ENCODE measurements at places on chromosomes 6 and 20.

- DNase-seq, result no peak
Observed at GRCh38 chr20:2509468-2509781, 710 bp upstream of the ZNF343 start.

- no peak for DNase-seq
Observed at GRCh38 chr20:34571753-34572152, 13.2 kb downstream of the MAP1LC3A start.

- DNase-seq, result no peak
Observed at GRCh38 chr6:134746140-134746539, 203.8 kb downstream of the ALDH8A1 start.

DNA sequence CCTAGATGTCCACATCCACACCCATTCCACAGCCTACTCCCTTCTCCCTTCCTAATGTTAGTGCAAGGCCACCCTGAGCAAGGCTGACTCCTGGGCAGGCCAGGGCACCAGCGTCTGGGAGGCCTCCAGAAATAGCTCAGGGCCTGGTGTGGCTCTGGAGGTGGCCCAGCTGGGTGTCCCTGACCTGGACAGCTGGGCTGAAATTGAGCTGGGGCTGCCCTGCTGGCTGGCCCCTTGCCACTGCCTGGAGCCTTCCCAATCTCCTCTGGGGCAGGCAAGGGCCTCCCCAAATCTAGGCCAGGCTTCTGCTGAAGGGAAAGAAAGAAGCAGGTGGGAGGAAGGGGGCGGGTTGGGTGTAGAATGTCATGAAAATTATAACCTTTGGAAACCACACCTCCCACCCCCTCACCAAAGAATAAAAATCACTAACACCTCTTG is 2.1 kb downstream of the FAM110A start:
- no peak for DNase-seq

DNA sequence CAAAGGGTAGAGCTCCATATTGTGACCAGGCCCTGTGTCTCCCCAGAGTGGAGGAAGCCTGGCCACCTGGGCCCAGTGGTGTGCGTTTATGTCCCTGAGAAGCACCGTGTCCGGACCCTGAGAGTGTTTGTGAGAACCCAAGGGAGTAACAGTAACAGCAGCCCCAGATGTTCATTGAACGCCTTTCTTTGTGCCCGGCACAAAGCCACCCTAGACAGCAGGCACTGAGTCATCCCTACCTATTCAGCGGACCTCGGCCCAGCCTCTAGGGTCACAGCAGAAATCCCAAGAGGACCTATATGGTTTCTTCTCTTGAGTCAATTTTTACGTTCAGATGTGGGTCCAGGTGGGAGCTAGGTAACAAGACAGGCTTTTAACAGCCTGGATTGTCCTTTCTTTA is 24.5 kb downstream of the BCAS4 start:
- DNase-seq, result no peak

GRCh38 chr6:41723530-41724227 is 11.7 kb downstream of the TFEB start:
- no peak for DNase-seq

DNA sequence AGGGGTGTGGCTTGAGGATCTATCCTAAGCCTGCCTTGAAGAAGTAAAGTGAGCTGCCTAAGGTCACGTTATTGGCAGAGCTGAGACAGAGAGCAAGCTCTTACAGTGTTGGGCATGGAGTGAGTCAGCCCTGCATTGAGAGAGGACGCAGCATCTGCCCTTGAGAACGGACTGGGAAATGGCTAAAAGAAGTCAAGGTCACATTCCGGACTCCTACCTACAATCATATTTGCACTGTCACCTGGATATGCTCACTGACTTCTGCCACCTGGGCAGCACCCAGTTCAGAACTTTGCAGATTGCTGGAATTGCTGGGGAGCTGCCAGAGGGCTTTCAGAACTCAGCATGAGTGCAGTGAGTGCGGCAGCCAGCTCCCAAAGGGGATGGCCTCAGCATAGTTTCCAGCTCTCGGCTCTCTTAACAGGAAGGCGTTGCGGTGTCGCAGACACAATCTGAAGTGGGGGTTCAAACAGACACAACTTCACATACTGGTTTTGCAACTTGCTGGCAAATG is 199.3 kb upstream of the SGK1 start:
- no peak for DNase-seq

DNA sequence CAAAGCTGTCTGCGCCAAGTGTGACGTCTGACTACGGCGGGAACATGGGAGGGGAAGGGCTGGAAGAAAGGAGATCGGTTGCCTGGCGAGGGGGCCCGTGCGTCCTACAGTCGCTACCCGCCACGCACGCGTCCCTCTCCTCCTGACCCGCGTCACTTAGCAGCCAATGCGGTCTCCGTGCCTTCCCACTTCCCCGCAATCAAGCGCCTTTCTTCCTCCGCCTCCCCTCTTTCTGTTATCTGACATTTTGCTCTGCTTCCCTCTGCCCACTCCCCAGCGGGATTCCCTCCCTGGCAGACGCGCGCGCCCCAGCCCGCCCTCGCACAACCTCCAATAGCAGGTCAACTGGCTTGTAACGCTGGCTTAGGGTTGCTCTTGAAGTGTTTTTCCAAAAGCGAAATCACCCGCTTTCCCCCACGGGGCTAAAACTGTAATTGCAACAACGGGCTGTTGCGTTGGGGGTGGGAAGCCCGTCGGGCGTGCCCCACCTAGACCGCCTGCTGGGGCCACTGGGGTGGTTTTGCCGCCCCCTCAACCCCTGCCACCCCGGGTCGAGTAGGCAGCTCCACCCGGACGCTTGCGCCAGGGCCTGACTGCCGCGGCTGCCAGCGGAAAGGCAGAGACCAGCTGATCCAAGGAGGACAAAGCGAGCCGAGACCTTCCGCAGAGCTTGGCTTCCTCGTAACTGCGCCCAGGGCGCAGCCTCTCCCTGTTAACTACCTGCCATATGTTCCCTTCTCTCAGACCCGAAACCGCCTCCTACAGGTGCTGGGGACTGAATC is 6.2 kb upstream of the SOX4 start:
- DNase-seq, result no peak

- DNase-seq, result no peak
Observed at GRCh38 chr6:156599978-156600590, 177.1 kb upstream of the ARID1B start.

DNA sequence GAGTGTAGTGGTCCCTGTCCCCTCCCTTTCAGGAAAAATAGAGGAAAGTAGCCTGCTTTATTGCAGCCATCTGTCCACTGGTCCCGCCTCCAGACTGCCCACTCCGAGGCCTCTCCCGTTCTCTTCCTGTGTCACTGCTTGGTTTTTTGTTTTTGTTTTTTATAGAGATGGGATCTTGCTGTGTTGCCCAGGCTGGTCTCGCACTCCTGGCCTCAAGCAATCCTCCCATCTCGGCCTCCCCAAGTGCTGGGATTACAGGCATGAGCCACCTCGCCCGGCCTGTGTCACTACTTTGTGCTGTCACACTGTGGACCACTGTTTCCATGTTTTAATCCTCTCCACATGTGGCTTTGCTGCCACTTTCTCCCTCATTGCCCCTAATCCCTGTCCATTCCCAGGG is 71.2 kb downstream of the ZBTB2 start:
- DNase-seq, result no peak

DNA sequence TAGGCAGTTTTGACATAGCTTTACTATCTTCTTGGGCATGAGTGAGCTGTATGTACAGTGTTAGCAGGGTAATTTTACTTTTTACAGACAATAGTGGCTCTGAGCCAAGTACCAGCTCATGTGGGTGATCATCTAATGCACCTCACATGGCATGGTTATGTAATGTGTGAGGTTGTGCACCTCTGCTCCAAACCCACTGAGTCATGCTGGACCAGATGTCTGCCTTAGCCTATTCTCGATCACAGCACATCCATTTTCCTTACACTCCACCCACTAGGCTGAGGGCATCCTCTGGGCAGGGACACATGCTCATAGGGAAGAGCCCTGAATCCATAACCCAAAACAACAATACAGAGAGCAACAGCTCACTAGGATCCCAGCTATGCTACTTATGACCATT is 71.6 kb upstream of the FBXL4 start:
- DNase-seq, result no peak

- DNase-seq, result no peak
Observed at GRCh38 chr20:31919410-31920155, 32.3 kb downstream of the PDRG1 start.

DNA sequence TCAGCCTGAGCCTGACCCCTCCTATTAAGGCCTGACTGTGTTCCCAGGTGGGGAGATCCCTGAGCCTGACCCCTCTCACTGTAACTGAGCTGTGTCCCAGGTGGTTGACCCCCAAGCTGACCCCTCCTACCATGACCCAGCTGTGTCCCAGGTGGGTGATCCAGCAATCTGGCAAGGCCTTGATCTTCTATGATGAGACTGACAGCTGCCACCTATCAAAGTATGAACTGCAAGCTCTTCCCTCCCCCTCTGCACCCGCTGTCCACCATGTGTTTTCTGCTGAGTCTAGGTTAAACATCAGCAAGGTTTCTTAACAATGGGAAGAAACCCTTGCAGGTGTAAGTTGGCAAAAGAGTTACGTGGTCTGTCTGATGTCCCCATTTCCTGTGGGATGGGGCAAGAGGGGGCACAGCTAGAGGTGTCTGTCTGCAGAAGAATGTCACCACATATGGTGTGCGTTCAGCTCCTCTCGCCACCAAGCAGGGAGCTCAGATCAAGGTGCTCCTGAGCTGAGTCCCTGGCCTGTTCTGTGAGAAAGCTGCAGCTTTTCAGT is 5.9 kb downstream of the PXDC1 start:
- DNase-seq, result no peak

GRCh38 chr6:35731736-35732532 is 4.9 kb upstream of the ARMC12 start:
- DNase-seq, result peak; percentile 68

GRCh38 chr6:31775184-31775583 is 1.9 kb downstream of the VWA7 start:
- DNase-seq, result no peak

- DNase-seq, result no peak
Observed at GRCh38 chr6:90209527-90209926, 87.1 kb downstream of the BACH2 start.

DNA sequence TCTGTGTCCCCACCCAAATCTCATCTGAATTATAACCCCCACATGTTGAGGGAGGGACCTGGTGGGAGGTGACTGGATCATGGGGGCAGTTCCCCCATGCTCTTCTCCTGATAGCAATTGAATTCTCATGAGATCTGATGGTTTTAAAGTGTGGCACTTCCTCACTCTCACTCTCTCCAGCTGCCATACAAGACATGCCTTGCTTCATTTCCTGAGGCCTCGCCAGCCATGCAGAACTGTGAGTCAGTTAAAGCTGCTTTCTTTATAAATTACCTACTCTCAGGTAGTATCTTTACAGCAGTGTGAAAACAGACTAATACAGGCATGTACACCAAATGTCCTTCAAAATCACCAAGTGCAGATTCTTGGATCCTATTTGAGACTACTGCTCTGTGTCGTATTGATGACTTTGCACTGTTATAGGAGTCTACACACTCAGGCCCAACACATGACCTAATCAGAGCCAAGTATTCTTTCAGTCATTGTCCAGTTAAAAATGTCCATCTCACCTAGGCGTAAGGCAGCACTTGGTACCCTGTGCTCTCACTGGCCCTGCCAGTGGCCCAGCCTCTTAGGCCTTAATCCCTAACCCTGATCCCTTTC is 52.8 kb upstream of the UST start:
- no peak for DNase-seq

DNA sequence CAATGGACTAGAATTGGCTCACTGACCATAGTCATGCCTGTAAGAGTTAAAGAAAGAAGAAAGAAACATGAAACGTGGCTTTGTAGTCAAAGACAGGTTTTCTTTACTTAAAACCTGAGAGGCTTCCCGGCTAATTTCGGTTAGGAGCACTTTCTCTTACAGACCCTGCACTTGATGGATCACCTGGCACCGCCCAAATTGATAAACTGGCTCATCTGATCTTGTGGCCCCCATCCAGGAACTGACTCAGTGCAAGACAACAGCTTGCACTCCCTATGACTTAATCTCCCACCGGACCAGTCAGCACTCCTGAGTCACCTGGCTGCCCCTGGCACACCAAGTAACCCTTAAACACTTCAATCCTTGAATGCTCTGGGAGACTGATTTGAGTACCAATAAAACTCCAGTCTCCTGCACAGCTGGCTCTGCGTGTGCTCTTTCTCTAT is 12.3 kb downstream of the TMEM14B start:
- no peak for DNase-seq

- peak; percentile 24 for DNase-seq
Observed at GRCh38 chr20:11451793-11452291, 465.9 kb upstream of the BTBD3 start.

- no peak for DNase-seq
Observed at GRCh38 chr6:3312604-3313231, 54.0 kb downstream of the PSMG4 start.

- DNase-seq, result no peak
Observed at GRCh38 chr20:54980103-54980960, 504.9 kb downstream of the DOK5 start.

- no peak for DNase-seq
Observed at GRCh38 chr20:46990017-46990595, 95.5 kb downstream of the EYA2 start.

- no peak for DNase-seq
Observed at GRCh38 chr6:90461383-90461782, 125.5 kb downstream of the MAP3K7 start.

All from renal cortex interstitium (tissue), 15 donors.